Posterior vena cava (tissue), 2 donors: ENCODE measurements at places on chromosomes 3 and 15.

- no peak for DNase-seq
Observed at GRCh38 chr3:72580900-72581299, 267.3 kb downstream of the SHQ1 start.

- no peak for DNase-seq
Observed at GRCh38 chr15:99228120-99228770, 21.1 kb downstream of the TTC23 start.

DNA sequence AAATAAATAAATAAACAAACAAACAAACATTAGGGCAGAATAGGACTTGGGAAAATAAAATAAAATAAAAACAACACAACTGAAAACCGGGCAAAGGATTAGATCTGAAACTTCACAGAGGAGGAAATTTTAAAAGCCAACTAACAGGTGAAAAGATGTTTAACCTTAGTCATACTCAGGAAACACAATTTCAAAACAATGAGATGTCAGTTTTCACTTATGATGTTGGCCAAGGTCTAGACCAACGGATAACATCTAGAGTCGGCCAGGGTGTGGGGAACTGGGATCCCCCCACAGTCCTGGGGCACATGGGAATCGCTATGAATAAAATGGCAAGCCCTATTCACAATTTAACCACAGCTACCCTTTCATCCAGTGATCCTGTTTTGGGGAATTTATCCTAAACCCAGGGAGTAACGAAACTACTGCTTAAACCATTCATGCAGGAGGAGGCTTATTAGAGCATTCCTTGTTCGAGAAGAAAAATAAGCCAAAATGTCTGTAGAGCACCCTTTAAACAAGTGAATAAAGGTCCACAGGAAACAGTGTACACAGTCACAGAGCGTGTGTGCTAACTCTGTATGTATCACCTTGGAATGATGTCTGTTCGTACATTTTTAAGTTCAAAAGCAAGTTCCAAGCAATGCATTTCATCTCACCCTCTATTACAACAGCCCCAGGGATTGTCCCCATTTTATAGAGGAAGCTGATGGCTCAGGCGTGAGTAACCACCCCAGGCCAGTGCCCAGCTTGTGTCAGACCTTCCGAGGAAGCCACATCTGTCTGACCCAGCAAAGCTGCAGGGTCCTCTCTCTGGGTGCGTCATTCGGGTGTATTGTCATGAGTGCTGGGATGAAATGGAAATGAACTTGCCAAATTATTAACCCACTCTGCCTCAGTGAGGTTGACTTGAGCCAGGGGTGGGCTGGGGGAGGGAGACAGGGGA lies 6.3 kb upstream of the ANPEP start:
- peak; percentile 87 for DNase-seq

GRCh38 chr3:156619376-156619775 lies 55.0 kb upstream of the TIPARP start:
- no peak for DNase-seq

- DNase-seq, result no peak
Observed at GRCh38 chr3:30495172-30496065, 111.0 kb upstream of the TGFBR2 start.

DNA sequence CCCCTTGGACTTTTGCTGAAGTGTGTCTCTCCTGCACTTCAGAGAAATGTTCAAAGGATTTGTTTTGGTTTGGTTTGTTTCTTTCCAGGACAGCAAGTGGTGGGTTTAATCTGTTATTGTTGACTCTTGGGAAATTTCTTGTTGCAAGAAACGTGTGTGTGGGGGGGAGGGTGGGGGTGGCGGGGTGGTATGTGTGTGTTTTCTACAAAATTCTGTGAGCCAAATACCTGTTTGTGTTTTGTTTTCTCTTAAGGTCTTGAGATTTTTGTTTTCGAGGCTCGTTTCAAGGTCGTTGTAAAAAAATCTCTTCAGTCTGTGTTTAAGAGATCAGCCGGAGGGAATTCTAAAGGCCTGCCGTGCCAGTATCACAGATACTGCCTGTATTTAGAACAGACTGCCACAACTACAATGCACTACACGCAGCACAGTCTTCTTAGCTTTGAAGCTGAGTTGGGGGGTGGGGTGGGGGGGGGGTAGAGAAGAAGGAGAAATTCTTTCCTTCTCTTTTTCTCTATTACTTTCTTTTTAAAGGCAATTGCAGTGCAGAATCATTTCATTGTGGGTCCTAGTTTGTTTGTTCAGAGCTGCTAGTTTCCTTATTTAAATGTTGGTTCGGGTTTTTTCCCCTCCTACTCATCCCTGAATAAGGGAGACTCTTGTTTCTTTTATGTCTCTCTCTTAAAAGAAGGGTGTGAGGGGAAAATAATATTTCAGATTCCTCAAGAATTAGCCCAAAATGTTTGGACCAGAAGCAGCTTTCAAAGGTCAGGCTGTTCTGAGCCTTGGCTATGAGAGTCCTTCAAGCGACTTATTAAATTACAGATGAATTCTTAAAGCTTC lies 1.4 kb upstream of the BCL6 start:
- DNase-seq, result no peak

GRCh38 chr15:66284271-66284670 lies 9.1 kb upstream of the DIS3L start:
- DNase-seq, result no peak

DNA sequence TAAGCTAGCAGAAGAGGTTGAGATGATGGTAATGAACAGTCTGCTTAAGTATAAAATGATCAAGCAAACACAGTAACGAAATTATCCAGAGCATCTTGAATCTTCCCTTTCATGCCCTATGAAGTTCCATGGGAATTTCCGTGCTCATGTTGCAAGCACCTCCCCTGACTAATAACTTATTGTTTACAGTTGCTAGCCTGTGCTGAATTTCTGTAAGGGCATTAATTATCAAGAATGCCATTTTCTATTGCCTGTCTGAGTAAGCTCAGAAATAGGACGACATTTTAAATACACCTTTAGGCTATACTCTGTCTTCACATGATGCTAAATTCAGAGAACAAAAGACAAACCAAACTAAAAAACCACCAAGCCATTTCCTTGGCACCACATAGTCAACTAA lies 257.5 kb upstream of the LRTM1 start:
- DNase-seq, result no peak
